ENCODE measurements at places on chromosomes 13 and 19.

- H3K4me1 ChIP-seq, result peaks cover 60% of the 10 kb centered on the region
- peak overlapping the region; percentile 94 for H3K27ac ChIP-seq
- H3K4me3 ChIP-seq, result peak overlapping the region; percentile 92
- DNase-seq, result no peak
- no peaks in the 10 kb centered on the region for H3K27me3 ChIP-seq
Observed at GRCh38 chr19:11091703-11092153, 2.5 kb downstream of the LDLR start.

DNA sequence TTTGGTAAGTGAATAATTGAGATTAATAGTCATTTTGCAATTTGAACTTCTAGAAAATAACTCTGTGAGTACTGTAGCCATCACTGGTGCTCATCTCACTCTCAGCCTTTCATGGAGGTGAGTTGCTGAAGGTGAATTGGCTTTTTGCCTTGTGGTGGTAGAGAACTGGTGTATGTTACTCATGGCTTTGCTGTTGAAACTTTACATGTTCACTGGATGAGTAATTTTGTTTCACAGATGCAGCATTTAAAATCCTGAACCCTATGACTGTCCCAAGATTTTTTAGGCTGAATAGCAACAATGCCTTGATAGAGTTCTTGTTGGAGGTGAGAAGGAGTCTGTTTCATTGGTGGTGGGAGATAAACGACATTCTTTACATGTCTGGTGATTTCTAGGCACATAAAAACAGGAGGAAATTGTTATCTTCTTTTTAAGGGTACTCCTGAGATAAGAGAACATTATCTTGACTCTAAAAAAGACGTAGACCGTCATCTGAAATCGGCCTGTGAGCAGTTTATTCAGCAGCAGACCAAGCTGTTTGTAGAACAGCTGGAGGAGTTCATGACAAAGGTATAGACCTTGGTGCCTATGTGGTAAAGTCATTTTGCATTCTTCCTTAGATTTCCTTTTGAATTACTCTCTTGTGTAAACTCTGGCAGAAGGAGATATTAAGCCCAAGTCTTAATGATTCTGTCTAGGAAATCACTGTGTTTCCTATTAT lies 53.9 kb downstream of the COG3 start:
- H3K36me3 ChIP-seq, result peaks cover 76% of the 10 kb centered on the region
- DNase-seq, result no peak
- no peaks in the 10 kb centered on the region for H3K27me3 ChIP-seq
- H3K4me1 ChIP-seq, result no peaks in the 10 kb centered on the region

DNA sequence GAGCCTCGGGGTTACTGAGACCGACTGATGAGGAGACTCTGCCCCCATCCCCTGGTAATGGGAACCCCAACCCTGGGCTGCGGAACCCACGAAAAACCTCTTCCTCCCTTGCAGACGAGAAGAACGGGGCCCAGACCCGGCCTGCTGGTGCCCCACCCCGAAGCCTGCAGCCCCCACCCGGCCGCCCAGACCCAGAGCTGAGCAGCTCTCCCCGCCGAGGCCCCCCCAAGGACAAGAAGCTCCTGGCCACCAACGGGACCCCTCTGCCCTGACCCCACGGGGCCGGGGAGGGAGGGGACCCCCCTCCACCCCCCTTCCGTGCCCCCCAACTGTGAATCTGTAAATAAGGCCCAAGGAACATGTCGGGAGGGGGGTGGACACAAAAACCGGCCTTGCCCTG lies 13.3 kb downstream of the TMEM150B start:
- no peaks in the 10 kb centered on the region for H3K27me3 ChIP-seq
- H3K27ac ChIP-seq, result no peak overlapping the region
- H3K4me3 ChIP-seq, result no peak overlapping the region
- peaks cover 12% of the 10 kb centered on the region for H3K36me3 ChIP-seq

GRCh38 chr13:97540696-97541095 lies 106.7 kb downstream of the RAP2A start:
- H3K27me3 ChIP-seq, result peaks cover 6% of the 10 kb centered on the region
- H3K4me3 ChIP-seq, result no peak overlapping the region
- H3K27ac ChIP-seq, result no peak overlapping the region

- H3K4me3 ChIP-seq, result no peak overlapping the region
- no peaks in the 10 kb centered on the region for H3K4me1 ChIP-seq
- DNase-seq, result no peak
- no peaks in the 10 kb centered on the region for H3K27me3 ChIP-seq
Observed at GRCh38 chr19:18737337-18737953, 53.7 kb downstream of the COMP start.
